Aorta (tissue), 5 donors: ENCODE measurements at places on chromosomes 6 and 20.

- DNase-seq = no peak
These were observed 185.7 kb downstream of the SASH1 start for GRCh38 chr6:148528292-148528691.

DNA sequence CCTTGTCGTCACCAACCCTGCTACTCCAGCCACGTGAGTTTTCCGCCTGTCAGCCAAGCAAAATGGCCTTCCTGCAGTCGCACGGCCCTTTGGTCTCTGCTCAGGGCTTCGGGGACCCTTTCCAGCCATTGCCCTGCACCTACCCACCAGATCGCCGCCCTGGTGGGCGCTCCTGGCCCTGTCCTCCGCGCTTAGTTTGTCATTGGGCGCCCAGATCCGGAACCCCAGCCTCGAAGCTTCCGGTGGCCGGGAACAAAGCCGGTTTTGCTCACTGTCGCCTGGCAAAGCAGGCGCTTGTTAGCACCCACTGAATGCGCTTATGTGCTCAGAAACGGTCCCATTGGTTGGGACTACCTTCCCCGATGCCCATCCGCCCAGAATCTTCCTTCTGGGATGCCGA, 536 bp downstream of the ZFP57 start:
- DNase-seq = no peak

- DNase-seq = no peak
These were observed 100.6 kb downstream of the MAP3K4 start for GRCh38 chr6:161091972-161092701.

DNA sequence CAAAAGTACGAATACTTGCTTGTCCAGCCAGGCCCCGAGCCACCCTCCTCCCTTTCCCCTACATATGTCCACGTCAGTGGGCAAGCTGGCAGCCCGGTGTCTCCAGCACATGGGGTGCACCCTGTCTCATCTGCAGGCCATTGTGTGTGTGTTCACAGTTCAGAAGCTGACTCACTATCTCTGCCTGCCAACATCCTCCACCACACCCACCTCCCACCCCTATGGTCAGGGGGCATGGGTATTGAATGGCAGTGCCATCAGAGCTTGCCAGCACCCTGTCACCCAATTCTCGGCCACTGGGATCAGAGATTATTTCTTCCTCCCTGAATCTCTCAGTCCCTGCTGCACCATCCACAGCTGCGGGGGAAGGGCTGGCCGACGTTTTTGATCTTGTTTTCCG, 195.7 kb downstream of the FARS2 start:
- DNase-seq = no peak

DNA sequence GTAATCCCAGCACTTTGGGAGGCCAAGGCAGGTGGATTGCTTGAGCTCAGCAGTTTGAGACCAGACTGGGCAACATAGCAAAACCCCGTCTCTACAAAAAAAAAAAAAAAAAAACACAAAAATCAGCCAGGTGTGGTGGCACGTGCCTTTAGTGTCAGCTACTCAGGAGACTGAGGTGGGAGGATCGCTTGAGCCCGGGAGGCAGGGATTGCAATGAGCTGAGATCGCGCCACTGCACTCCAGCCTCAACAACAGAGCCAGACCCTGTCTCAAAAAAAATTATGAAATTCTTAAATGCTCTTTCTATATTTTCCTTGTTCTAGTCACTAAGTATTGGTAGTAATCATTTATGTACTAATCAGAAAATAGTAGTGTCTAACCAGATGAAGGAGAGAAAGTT, 30.6 kb downstream of the SYTL3 start:
- DNase-seq = no peak

DNA sequence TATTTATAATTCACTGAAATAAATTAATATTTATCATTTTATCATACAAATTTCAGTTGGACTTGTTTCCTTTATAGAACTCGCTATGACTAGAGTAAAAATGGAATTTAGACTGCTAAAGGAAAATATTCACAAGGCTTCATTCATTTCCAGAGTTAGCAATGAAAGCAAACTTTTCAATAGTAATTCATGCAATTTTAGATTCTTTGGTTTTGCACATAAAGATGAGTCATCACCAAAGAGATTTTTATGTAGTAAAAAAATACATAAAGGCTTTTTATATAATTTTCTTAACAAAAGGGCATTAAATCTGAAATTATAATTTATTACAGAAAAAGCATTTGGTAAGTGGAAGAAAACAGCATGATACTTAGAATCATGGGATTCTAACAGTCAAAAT, 37.2 kb upstream of the STXBP5 start:
- no peak for DNase-seq

DNA sequence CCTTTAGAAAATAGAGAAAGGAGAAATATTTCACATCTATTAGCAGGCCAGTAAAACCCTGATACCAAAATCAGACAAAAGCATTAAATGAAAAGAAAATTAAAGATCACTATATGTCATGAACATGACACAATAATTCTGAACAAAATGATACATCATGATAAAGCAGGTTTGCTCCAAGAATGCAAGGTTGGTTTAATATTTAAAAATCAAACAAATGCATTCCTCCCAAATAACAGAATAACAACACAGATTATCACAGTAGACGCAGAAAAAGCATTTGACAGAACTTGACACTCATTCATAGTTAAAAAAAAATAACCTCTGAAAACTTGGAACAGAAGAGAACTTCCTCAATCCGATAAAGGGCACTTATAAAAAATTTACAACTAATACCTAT, 22.9 kb upstream of the ARMC2 start:
- DNase-seq = no peak

DNA sequence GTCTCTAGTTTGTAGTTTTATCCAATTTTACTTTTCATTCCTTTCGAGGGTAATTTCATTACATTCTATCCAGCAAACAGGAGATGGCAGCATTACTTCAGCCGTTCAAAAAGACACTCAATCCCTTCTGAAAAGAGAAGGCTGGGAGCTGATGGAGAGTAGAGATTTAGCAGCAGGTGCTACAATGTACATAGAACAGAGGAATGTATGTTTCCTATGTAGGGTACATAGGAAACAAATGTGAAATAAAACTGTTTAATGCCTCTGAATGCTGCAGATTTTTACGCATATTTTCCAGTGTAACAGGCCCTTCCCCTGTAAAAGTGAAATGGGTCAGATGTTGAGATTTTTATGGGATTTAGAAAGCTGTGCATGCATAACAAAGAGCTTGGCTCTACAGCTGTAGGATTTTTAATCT, 16.0 kb downstream of the RPS12 start:
- DNase-seq = no peak

DNA sequence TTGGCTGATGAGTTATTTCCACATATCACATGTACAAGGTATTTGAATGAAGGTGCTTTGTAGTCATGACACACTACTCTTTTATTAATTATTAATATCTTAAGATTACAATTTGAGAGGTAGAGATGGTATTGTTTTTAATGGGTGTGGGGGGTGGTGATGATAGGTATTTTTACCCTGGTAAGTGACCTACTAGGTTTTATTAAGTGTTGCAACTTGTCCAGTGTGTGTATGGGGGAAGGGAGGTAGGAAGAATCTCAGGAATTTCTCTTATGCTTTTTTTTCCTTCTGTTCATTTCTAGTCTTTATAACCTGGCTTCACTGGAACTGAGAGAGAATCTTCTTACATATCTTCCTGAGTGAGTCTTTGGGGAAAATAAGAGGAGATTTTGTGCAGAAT, 101.4 kb downstream of the LRRC1 start:
- DNase-seq = no peak

DNA sequence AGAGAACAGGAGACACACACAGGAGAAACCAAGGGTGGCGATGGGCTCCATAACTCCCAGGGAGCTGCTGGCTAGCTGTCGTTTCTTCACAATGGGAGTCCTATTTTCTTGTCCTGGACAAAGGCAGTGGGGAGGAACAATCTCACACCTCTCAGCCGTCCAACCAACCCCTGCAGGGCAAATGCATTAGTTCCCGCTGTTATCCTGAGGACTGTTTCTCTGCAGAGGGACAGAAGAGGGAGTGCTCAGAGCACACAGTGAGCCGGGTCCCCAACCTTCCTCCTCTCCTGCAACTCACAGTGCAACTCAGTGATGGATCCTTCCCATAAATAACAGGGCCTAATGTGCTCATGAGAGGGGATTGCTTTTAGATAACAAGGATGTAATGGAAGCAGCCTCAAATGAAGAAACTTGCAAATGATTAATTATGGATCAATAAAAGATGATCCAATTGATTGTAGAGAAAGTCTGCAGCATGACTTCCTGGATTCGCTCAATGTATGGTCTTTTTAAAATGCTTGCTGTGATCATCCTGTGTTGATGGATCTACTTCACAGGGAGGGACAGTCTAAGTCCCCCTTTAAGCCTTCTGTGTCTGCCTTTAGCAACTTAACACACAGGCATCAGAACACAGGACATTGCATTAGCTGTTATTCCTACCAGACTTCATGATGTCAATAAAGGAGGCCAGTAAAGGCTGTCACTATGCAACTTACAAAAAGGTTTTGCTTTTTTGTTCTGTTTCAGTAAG, 453.4 kb upstream of the AGPAT4 start:
- no peak for DNase-seq

DNA sequence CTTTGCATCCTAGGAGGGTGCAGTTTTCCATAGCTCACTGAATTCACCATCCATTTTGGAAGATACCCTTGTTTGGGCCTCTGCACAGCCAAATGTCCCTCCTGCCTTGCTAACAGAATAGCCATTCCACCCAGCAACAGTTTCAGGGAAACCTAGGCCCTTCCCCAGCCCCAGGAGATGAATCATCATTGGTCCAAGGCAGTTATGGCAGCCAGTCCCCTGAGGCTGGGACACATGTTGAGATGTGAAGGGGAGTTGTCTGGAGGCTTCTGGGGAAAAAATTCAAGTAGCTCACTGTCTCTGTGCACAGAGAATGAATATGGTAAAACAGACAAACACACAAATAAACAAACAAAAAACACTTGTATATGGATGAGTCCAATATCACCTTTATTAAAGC, 17.4 kb upstream of the SIRPB2 start:
- DNase-seq = no peak

GRCh38 chr6:123458218-123458617, 178.5 kb downstream of the TRDN start:
- no peak for DNase-seq

DNA sequence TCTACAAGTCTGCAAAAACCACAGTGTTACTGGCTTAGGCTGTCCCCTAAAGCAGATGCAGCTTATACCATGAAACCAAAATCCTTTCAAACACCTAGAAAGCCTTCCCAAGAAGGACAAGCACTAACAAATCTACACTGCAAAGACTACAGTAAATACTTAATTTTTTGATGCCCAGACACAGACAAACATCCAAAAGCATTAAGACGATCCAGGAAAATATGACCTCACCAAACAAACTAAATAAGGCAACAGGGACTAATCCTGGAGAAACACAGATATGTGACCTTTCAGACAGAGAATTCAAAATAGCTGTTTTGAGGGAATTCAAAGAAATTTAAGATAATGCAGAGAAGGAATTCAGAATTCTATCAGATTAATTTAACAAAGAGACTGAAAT, 423.5 kb downstream of the COL12A1 start:
- DNase-seq = no peak

GRCh38 chr6:166570929-166571713, 15.4 kb downstream of the RAMACL start:
- no peak for DNase-seq

DNA sequence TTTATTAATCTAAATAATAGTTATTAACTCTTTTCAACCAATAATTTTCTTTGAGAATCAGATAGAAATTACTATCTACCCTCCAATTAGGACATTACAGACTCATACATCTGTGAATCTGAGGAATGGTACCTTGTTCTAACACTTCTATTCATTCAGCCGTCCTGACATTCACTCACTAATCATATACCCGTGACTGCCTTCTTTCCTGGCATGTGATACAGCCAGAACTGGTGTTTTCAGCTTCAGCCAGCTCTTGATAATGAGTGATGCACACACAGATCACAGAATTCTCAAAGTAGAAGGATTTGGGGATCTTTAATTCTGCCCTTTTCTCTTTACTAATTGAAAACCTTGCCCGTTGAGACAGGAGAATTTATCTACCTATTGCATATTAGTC, 499.9 kb downstream of the UTRN start:
- DNase-seq = no peak

GRCh38 chr6:81340946-81341345, 411.5 kb downstream of the TENT5A start:
- DNase-seq = no peak

DNA sequence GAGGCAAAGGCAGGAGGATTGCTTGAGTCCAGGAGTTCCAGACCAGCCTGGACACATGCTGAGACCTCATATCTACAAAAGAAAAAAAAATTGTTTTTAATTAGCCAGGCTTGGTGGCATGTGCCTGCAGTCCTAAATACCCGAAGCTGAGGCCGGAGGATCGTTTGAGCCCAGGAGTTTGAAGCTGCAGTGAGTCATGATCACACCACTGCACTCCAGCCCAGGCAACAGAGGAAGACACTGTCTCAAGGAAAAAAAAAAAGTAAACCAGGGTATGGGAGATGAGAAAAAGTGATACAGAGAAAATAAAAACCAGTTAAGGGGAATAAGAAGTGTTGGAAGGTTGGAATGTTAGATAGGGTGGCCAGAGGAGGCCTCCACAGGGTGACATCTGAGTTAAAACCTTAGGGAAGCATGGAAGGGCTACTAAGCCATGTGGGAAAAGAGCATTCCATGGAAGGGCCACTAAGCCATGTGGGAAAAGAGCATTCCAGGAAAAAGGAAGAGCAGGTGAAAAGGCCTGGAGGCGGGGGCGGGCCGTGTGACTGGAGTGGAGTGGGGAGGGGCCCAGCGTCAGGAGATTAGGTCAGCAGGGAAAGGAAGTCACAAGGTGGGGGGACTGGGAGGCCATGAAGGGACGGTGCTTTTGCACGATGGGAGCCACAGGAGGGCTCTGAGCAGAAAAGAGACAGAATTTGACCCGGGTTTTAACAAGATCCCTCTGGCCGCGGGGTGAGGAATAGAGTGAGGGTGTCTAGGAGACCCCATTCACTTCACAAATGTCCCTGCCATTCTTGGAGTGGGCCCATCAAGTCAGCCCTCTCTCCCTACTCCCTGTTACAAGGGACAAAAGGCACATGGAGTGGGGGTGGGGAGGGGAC, 18.3 kb downstream of the CPNE5 start:
- DNase-seq = no peak

DNA sequence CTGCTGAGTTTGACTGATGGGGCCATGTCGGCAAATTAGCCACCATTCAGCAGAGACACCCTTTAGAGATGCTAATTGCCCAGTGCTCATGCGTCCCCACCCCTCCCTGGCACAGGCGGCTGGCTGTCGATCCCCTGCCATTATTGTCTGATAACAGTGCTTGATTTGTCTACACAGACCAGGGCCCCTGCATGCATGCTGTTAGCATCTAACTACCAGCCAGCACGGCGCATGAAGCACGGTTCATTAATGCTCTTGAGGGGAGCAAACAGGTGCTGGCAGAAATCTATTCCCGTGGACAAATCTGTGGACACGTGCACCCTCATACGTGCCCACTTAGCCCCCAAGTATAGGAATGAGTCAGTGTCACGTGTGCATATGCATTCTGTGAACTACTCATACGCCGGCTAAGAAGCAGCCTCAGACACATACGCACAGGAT, 32.2 kb downstream of the KCNB1 start:
- DNase-seq = no peak

GRCh38 chr6:53178837-53179432, 30.3 kb upstream of the GCM1 start:
- no peak for DNase-seq
